Right renal cortex interstitium (tissue), 3 donors: ENCODE measurements at places on chromosomes 1 and 21.

DNA sequence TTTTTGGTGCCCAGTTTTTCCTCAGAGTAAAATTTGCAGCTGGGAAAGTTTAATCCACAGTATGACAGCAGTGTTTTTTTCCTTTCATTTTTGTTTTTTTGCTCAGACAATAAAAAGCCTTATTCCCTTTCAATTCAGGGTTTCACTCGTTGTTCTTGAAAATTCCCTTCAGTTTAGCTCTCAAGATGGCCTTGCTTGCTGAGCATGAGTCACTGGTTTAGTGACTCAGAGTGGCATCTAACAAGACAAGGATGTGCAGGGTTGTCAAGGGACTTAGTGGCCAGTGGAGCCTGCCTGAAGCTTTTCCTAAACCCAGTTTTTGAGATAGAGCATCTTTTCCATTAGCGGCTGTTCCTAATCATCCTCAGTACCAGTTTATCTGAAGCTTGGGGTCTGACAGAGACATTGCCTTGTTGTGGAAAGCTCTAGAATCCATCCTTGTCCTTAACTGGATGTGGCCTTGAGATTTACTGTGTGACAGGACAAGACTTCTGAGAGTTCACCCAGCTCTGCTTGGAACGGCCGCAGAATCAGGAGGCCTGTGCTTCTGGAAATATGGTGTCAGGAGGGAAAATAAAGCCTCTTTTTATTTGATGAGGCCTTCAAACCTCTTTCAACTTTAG, 48.4 kb upstream of the DNAJC6 start:
- no peak for DNase-seq

DNA sequence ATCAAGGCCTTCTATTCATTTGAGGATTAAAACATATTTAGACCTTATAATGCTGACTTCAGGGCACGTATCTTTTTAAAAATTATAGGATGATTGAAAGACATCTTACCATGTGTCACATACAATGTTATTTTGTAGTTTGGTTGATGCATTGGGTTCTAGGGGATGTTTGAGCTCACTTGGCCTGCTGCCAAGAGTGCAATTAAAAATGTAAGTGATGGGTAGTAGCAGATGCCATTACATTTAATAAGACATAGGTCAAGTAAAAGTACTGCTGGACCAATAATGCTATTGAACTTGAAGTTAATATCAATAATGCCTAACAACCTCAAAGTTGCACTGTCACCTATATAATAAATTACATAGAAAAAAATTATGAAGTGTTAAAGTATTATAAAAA, 616.5 kb upstream of the RGS18 start:
- no peak for DNase-seq

DNA sequence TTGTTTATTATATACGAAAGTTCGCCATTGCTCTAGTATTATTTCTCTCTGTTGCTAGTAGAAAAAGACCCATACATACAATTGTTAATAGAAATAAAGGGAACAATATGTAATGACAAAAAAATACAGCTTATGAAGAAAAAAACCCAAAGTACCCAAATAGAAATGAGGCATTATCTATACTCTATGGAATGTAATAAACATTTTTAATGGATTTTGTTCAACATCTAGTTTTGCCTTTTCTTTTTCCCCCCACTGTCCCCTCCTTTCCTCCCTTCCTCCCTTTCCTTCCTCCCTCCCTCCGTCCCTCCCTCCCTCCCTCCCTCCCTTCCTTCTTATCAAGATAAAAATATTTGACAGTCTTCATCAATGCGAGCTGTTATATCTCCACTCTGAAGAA, 81.5 kb upstream of the NEK7 start:
- no peak for DNase-seq

GRCh38 chr1:58197811-58198210, 348.7 kb downstream of the OMA1 start:
- DNase-seq = no peak

DNA sequence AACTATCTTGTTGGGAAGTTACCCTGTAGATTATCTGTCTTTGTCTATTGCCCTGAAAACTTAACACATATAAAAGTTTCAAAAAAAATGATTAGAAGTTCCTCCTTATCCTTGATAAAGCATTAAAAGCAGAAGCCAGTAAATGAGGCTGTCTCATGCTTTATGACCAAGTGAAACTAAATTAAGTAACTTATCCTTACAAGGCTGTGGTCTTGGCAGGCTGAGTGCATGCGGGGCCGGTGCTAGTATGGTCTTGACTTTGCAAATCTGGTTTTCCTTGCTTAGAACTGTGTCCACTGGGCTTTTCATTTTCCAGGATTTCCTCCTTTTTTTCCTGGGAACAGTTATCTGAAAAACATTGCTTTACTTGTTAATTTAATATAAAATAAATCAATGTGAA, 43.1 kb downstream of the PCNX2 start:
- no peak for DNase-seq

DNA sequence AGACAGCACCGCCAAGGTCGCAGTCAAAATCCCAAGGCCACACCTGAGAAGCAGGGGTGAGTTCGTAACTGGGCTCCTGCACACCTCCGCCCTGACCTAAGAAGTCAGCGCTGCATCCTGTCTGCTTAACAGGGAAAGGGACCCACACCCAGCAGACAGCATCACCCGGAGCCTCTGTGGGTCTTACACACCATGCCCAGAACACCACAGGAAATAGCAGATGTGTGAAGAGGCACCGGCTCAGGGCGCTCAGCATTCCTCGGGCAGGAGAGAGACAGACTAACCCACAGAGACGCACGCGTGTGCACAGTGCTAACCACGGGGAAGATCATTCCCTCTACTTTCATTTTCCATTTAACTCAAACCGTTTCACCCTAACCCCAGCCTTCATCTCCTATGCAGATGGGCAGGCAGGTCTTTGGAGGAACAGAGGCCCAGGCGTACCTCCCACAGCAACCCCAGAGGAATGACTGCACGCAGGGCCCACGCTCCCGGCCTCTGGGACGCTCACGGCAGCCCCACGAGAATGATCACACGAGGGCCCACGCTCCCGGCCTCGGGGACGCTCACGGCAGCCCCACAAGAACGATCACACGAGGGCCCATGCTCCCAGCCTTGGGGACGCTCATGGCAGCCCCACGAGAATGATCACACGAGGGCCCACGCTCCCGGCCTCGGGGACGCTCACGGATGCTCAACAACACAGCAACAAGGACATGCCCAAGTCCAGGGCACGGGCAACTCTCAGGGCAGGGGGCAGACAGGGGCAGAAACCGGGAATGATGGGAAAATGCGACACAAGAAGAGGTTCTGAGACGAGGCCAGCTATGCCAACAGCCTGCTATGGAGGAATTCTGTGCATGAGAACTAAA, 20.9 kb downstream of the POFUT2 start:
- DNase-seq = no peak
